Activated CD8-positive, alpha-beta memory T cell treated with anti-CD3 and anti-CD28 coated beads for 1 hour (primary cell): ENCODE measurements at places on chromosomes 6 and 20.

DNA sequence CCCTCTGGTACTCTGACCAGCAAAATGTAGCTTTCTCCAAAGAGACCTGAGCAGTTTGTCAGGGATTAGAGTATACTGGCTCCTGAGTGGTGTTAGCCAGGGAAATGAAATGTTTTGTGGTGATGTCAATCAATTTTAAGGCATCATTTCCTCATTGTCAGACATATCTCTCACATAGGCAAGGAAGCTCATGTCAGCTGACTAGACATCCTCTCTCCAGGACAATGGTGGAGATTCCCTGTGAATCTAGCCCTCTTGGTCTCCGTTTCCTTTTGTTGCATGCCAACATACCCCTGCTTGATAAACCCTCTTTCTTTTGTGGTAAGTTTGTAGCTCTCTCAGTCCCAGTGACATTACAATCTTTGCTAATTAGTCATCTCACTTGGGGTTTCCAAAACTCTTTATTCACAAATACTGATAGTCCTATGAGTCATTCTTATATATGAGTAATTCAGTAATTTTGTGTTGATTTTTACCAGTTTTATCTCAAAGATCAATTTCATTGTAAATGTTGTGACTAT, 135.6 kb upstream of the PTPRK start:
- no peak for DNase-seq

- DNase-seq, result no peak
Measured at GRCh38 chr6:117469356-117469755, 13.1 kb upstream of the DCBLD1 start.

- DNase-seq, result no peak
Measured at GRCh38 chr6:137731960-137732616, 135.0 kb upstream of the TNFAIP3 start.

DNA sequence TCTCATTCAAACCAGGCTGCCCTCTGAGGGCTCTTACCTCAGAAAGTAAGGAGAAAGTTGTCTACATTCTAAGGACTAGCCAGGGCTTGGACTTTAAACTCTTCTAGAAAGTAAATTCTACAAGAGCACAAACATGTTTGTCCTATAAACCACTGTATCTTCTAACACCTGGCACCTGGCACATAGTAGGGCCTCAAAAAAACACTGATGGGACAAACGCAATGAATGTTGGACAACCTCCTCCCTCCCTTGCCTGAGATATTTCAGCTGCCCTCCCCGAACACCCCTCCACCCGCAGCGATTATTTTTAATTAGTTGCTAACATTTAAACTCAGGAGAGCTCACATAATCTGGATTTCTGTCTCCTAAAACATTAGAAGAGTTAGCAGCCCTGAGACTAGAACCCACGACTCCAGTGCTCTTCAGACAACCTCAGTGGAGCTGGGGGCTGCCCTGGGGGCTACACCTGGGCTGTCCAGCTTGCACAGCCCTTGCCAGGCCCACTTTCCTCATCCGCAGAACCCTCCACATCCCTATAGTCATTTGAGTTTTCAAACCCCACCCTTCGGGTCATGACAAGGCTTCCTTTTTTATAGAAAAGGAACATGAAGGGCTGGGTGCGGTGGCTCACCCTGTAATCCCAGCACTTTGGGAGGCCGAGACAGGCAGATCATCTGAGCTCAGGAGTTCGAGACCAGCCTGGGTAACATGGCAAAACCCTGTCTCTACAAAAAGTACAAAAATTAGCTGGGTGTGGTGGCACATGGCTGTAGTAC, 4.9 kb downstream of the HCK start:
- no peak for DNase-seq

DNA sequence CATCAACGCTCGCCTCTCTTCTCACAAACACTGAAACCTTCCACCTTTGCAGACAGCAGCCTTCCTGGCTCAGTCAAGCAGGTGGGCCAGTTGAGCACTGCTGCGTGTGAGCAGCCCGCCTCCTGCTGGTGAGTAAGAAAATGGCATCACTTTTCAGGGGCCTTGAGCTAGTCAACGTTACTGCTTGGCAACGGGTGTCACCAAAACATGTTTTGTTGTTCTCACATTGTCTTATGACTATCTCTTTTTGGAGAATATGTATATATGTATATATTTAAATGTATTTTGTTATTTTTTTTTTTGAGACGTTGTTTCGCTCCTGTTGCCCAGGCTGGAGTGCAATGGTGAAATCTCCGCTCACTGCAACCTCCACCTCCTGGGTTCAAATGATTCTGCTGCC, 97.0 kb upstream of the AGPAT4 start:
- DNase-seq, result peak; percentile 54

GRCh38 chr6:52103623-52104022, 16.2 kb upstream of the PKHD1 start:
- DNase-seq, result no peak
